Nasal cavity respiratory epithelium epithelial cell of viscerocranial mucosa (primary cell): ENCODE measurements at places on chromosomes 13 and 19. TPM values are rescaled to one million over a fixed set of nuclear protein-coding genes. Genes with fewer than 3 reads are reported as not detected.

Gene TNNI3
- 0.21 and 0.34 TPM in 2 replicates for total RNA-seq

Gene CCDC169
- 2.4 and 4.2 TPM in 2 replicates for total RNA-seq

Gene FRY
- 0.93 and 1.7 TPM in 2 replicates for total RNA-seq

Gene DMPK
- 4.1 and 23.6 TPM in 2 replicates for total RNA-seq

Gene KIR2DL4
- total RNA-seq = not detected in 2 replicates

Gene TNFAIP8L1
- total RNA-seq = 0.68 and 0.85 TPM in 2 replicates

Gene PNMA8C
- total RNA-seq = not detected in 2 replicates

Gene KLK1
- total RNA-seq = 0.14 TPM in 1 of 2 replicates, not detected in the other

Gene NDUFA13
- 139 and 143 TPM in 2 replicates for total RNA-seq
